ENCODE measurements at places on chromosomes 3 and 15.

- no peaks in the 10 kb centered on the region for H3K4me1 ChIP-seq
- H3K27me3 ChIP-seq = no peaks in the 10 kb centered on the region
- no peak overlapping the region for H3K27ac ChIP-seq
- H3K36me3 ChIP-seq = peaks cover 5% of the 10 kb centered on the region
Observed at GRCh38 chr3:194458131-194458530, 28.7 kb downstream of the ATP13A3 start.

GRCh38 chr3:178139116-178139515 is 397.1 kb upstream of the KCNMB2 start:
- H3K27ac ChIP-seq = no peak overlapping the region
- no peak overlapping the region for H3K4me3 ChIP-seq
- DNase-seq = no peak
- H3K36me3 ChIP-seq = no peaks in the 10 kb centered on the region

DNA sequence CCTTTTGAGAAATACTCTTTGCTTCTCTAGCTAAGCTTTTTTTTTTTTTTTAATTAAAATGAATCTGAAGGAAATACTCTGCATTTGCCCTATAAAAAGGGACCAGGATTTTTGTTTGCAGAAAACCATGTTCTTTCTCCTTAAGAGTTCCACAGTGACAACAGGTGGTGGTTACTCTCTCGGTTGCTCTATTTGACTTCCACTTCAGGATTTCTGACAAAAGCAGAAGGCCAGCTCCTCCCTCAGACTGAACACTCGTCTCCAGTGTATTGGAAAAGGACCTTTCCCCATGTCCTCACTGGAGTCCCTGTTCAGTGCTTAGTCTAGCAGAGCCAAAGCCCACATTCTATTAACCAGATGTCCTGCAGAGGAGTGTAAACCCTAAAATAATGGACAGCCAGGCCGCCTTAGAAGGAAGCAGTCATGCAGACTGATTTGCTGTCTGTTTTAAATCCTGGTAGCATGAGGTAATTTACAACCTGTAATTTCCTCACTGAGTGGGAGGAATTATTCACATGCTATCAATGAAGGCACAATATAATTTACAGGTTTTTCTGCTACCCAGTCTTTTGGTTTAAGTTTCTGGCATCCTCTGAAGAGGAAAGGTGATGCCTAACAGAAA is 599.3 kb downstream of the PYDC2 start:
- no peak for DNase-seq
- H3K27ac ChIP-seq = no peak overlapping the region
- no peak overlapping the region for H3K4me3 ChIP-seq
- no peaks in the 10 kb centered on the region for H3K36me3 ChIP-seq
- H3K4me1 ChIP-seq = no peaks in the 10 kb centered on the region

DNA sequence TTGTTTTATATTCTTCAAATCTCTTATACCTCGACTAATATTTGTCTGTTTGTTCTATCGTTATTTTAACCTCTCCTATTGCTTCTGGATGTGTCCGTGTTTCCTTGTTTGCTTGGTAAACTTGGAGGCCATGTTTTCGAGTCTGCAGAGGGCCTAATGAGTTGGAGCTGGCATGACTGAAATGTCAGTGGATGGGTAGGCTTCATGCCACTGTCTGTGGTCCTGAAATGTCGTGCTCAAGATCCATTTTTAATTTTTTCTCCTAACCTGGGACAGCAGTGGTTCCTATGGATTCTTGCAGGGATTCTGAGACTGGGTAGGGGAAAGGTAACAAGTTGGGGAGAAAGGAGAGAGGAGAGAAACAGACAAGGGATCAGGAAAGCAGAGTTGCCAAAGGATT is 18.8 kb upstream of the GASK1A start:
- no peaks in the 10 kb centered on the region for H3K4me1 ChIP-seq
- no peak overlapping the region for H3K27ac ChIP-seq
- H3K27me3 ChIP-seq = no peaks in the 10 kb centered on the region
- H3K36me3 ChIP-seq = no peaks in the 10 kb centered on the region
- DNase-seq = no peak

- DNase-seq = no peak
- no peaks in the 10 kb centered on the region for H3K36me3 ChIP-seq
- no peak overlapping the region for H3K4me3 ChIP-seq
- H3K4me1 ChIP-seq = peaks cover 3% of the 10 kb centered on the region
Observed at GRCh38 chr3:72907731-72908620, 20.1 kb downstream of the GXYLT2 start.

DNA sequence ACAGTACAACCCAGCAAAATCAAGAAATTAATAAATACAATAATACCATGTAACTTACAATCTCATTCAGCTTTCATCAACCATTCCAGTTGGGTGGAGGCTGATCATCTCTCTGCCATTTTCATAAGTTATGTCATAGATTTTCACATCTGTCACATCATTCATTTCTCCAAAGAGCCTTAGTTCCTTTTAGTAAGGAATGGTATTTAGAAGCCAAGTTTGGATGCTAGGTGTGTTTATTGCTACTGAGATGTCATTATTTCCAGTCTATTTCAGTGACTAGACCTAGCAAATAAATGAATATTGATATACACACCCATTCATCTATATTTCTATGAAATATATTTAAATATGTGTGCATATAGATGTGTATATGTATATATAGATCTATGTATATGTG is 2.7 kb upstream of the UBL7 start:
- no peak overlapping the region for H3K4me3 ChIP-seq
- H3K4me1 ChIP-seq = peaks cover 5% of the 10 kb centered on the region
- no peaks in the 10 kb centered on the region for H3K27me3 ChIP-seq
- no peak overlapping the region for H3K27ac ChIP-seq
- no peaks in the 10 kb centered on the region for H3K36me3 ChIP-seq

- H3K36me3 ChIP-seq = no peaks in the 10 kb centered on the region
- no peak overlapping the region for H3K4me3 ChIP-seq
- H3K4me1 ChIP-seq = no peaks in the 10 kb centered on the region
- no peak for DNase-seq
Observed at GRCh38 chr15:56307180-56307579, 58.0 kb upstream of the TEX9 start.

GRCh38 chr15:67758619-67759300 is 66.5 kb upstream of the SKOR1 start:
- H3K36me3 ChIP-seq = no peaks in the 10 kb centered on the region
- no peaks in the 10 kb centered on the region for H3K4me1 ChIP-seq
- no peak overlapping the region for H3K27ac ChIP-seq
- DNase-seq = no peak
- no peaks in the 10 kb centered on the region for H3K27me3 ChIP-seq
- H3K4me3 ChIP-seq = no peak overlapping the region

DNA sequence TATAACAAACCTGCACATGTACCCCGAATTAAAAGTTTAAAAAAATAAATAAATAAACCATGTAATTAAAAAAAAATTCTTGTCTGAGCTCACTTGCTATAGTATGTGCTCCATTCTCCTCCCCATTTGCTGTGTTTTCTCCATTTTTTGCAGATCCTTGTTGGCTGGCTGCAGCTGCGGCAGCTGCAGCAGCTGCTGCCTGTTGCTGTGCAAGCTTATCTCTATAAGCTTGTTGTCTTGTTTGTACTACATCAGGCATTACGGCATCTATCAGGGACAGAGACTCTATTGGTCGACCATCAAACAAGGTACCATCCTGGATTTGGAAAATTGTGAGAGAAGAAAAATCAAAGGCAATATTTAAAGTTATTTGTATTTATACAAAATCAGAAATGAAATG is 145.9 kb downstream of the TBL1XR1 start:
- DNase-seq = no peak
- H3K27me3 ChIP-seq = no peaks in the 10 kb centered on the region
- H3K4me1 ChIP-seq = no peaks in the 10 kb centered on the region
- H3K27ac ChIP-seq = no peak overlapping the region
- no peak overlapping the region for H3K4me3 ChIP-seq

DNA sequence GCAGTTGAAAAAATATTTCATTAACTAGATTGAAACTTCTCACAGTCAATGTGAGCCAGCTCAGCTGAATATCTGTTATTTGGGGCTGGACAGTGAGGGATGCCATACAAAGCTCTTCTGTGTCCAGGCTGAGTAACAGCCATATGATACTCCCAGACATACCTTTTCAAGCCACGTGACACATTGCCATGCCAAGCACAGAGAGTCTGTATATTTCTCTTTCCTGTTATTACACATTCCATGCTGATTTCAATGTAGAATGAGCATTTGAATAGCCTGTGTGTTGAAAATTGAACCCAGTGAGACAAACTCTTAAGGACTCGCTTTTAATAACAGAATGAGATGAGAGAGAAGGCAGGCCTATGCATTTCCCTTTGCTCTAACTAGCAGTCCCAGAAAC is 334.7 kb upstream of the RASGRP1 start:
- no peak for DNase-seq
- H3K36me3 ChIP-seq = no peaks in the 10 kb centered on the region
- no peak overlapping the region for H3K4me3 ChIP-seq
- no peak overlapping the region for H3K27ac ChIP-seq
- H3K4me1 ChIP-seq = no peaks in the 10 kb centered on the region

DNA sequence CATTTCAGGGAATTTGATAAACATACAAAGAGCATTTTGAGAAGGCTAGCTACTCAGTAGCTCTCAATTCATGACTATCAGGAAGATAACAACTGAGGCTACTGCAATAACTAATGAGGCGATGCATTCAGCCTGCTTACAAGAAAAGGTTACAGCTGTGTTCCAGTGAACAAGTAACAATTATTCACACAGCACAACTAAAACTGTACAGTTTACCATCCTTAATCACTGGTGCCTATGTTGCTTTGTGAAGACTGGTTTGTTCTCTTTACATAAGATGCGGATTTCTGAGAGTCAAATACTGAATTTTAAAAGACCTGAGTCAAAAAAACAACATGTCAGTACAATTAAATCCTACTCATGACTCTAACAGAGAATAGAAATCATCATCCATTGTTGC is 526.3 kb downstream of the OTOL1 start:
- H3K4me3 ChIP-seq = no peak overlapping the region
- H3K36me3 ChIP-seq = no peaks in the 10 kb centered on the region
- no peak for DNase-seq
- H3K27me3 ChIP-seq = no peaks in the 10 kb centered on the region

- H3K27me3 ChIP-seq = no peaks in the 10 kb centered on the region
- no peak overlapping the region for H3K27ac ChIP-seq
- DNase-seq = no peak
- H3K4me1 ChIP-seq = no peaks in the 10 kb centered on the region
- no peaks in the 10 kb centered on the region for H3K36me3 ChIP-seq
Observed at GRCh38 chr15:41992803-41993190, 20.4 kb upstream of the EHD4 start.

- H3K4me3 ChIP-seq = no peak overlapping the region
- no peaks in the 10 kb centered on the region for H3K27me3 ChIP-seq
- H3K27ac ChIP-seq = no peak overlapping the region
Observed at GRCh38 chr3:108346301-108347227, 50.2 kb downstream of the HHLA2 start.

- no peaks in the 10 kb centered on the region for H3K4me1 ChIP-seq
- H3K27ac ChIP-seq = no peak overlapping the region
- H3K4me3 ChIP-seq = no peak overlapping the region
Observed at GRCh38 chr3:172904711-172905373, 154.3 kb downstream of the ECT2 start.

GRCh38 chr3:30848087-30848779 is 46.2 kb downstream of the GADL1 start:
- no peak overlapping the region for H3K4me3 ChIP-seq
- H3K27me3 ChIP-seq = no peaks in the 10 kb centered on the region
- no peak overlapping the region for H3K27ac ChIP-seq
- H3K4me1 ChIP-seq = no peaks in the 10 kb centered on the region

DNA sequence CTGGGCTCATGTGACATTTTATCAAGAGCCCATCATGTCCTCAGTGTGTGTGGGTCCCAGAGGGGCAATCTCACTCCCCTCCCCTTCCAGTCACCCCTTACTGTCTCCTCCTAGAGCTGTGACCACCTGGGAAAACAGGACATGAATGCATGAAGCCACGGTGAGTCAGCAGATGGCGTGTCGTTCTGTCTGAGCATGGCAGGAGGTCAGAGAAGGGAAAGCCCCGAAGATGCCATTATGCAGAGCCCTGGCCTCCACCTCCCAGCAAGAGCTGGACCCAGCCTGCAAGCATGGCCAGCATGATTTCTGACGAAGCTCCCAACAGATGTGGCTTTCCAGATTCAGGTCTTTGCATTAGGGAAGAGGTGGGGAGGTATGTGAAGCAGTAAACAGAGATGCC is 118.5 kb downstream of the TLE3 start:
- H3K27me3 ChIP-seq = peaks cover 11% of the 10 kb centered on the region
- no peak overlapping the region for H3K4me3 ChIP-seq
- no peaks in the 10 kb centered on the region for H3K36me3 ChIP-seq
- H3K4me1 ChIP-seq = no peaks in the 10 kb centered on the region
- H3K27ac ChIP-seq = no peak overlapping the region

GRCh38 chr3:61997101-61997500 is 376.2 kb downstream of the FEZF2 start:
- H3K27ac ChIP-seq = no peak overlapping the region
- no peak overlapping the region for H3K4me3 ChIP-seq
- no peaks in the 10 kb centered on the region for H3K4me1 ChIP-seq
- H3K36me3 ChIP-seq = no peaks in the 10 kb centered on the region

- peaks cover 4% of the 10 kb centered on the region for H3K27me3 ChIP-seq
- H3K4me1 ChIP-seq = no peaks in the 10 kb centered on the region
- H3K36me3 ChIP-seq = no peaks in the 10 kb centered on the region
- H3K27ac ChIP-seq = no peak overlapping the region
Observed at GRCh38 chr15:42088801-42089640, 5.3 kb downstream of the PLA2G4D start.

- no peak overlapping the region for H3K4me3 ChIP-seq
- peak overlapping the region; percentile 66 for H3K27ac ChIP-seq
- no peaks in the 10 kb centered on the region for H3K4me1 ChIP-seq
- H3K27me3 ChIP-seq = no peaks in the 10 kb centered on the region
- H3K36me3 ChIP-seq = no peaks in the 10 kb centered on the region
Observed at GRCh38 chr3:128435058-128435457, 31.6 kb downstream of the DNAJB8 start.

GRCh38 chr3:13158871-13159270 is 85.6 kb upstream of the IQSEC1 start:
- H3K4me3 ChIP-seq = no peak overlapping the region
- no peaks in the 10 kb centered on the region for H3K27me3 ChIP-seq
- no peaks in the 10 kb centered on the region for H3K4me1 ChIP-seq
- no peak overlapping the region for H3K27ac ChIP-seq
- no peaks in the 10 kb centered on the region for H3K36me3 ChIP-seq
- DNase-seq = no peak

- no peaks in the 10 kb centered on the region for H3K36me3 ChIP-seq
- H3K4me3 ChIP-seq = no peak overlapping the region
- no peak for DNase-seq
Observed at GRCh38 chr3:195139876-195140240, 131.1 kb downstream of the XXYLT1 start.

GRCh38 chr3:18403061-18403460 is 22.1 kb downstream of the SATB1 start:
- DNase-seq = no peak
- no peaks in the 10 kb centered on the region for H3K27me3 ChIP-seq
- H3K27ac ChIP-seq = no peak overlapping the region
- no peaks in the 10 kb centered on the region for H3K4me1 ChIP-seq

DNA sequence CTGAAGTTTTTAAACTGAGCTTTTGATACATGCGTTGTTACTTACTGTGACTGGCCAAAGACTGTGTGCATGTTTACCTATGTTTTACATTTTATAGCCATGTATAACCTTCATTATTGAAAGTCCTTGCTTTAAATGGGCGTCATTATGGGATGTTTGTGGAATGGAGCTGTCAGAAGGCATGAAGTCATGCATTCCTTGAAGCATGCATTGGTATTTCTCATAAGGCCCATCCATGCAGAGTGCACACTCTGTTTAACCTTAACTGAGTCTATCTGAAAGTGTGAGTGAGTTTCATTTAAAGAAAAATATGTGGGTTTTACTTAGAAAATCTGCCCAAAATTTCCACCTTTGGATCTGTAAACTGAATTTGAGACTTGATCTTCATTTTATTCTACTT is 51.1 kb downstream of the PSMD6 start:
- H3K27me3 ChIP-seq = no peaks in the 10 kb centered on the region
- H3K4me3 ChIP-seq = no peak overlapping the region
- no peaks in the 10 kb centered on the region for H3K36me3 ChIP-seq
- no peaks in the 10 kb centered on the region for H3K4me1 ChIP-seq
- H3K27ac ChIP-seq = peak overlapping the region; percentile 38
